ENCODE measurements at places on chromosomes 7 and 10. TPM values are rescaled to one million over a fixed set of nuclear protein-coding genes. Genes with fewer than 3 reads are reported as not detected.

MET gene
- polyA plus RNA-seq: 1.9 TPM

KCND2 gene
- polyA plus RNA-seq: not detected

- DNase-seq: no peak
Observed at GRCh38 chr10:29595636-29596225, 39.0 kb downstream of the SVIL start.

GRCh38 chr7:39084349-39084748 lies 106.6 kb downstream of the POU6F2 start:
- no peak for DNase-seq

- no peak for DNase-seq
Observed at GRCh38 chr10:59626523-59626869, 83.2 kb downstream of the SLC16A9 start.

GAD2 gene
- not detected for polyA plus RNA-seq

GRCh38 chr10:91909117-91909677 lies at the start of gene FGFBP3:
Gene FGFBP3, minus strand, starts transcription at chr10:91909486. Its CDS starts 517 bp downstream, at chr10:91908969.
- DNase-seq: no peak

DNA sequence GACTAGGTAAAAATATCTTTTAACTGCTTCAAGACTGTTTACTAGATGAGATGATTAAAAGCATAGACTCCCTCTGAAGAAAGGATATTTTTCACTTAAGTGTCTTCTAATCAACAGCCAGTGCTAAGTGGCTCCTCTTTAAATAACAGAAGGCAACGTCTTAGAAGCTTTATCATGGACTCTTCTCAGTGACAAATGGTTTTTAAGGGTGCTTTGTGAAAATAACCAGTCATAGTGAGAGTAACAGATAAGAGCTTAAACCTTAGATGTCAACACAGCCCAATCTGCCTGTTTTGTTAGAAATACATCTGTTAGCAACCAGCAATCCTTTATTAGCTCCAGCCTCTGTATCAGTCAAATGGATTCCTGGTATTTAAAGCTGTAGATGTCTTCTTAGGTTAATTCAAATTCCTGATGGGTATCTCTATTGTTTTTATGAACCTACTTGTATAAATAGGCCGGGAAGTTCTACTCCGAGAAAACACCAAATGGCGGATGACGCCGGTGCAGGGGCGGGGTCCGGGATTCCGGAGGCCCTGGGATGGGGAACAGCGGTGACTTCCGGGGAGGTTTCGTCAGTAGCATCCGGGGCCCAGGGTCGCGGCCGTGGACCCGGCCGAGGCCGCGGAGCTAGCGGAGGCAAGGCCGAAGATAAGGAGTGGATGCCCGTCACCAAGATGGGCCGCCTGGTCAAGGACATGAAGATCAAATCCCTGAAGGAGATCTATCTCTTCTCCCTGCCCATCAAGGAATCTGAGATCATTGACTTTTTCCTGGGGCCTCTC lies 285.4 kb downstream of the GPR37 start:
- no peak for DNase-seq

DNA sequence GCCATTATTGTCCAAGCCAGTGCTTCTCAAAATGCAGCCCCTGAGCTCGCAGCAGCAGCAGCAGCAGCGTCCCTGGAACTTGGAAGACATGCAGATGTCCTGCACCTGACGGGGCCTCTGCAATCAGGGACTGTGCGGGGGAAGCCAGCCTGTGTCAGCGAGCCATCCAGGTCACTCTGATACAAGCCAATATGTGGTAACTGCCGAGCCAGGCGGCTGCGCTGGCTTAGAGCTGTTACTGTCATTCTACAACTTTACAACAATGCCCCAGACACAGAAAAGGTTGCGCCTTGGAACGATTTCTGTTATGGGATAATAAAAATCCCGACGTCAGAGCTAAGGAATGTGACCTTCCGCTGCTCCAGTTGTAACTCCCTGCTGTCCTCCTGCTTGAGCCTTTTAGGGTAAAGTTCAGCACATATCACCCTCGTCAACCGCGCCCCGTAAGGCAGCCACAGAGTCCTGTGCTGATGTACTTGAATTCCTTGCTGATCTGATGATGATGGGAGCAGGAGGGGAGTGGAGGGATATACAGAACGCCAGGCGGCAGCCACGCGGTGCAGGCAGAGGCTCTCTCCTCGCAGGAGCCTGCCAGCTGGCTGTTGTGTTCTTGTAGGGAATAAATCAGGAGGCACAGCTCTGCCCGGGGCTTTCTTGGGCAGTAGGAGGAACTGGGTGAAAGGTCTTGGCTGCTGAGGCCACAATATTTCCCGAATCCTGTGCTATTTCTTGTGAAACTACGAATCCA lies 20.0 kb upstream of the CRYGN start:
- peak; percentile 85 for DNase-seq

DNA sequence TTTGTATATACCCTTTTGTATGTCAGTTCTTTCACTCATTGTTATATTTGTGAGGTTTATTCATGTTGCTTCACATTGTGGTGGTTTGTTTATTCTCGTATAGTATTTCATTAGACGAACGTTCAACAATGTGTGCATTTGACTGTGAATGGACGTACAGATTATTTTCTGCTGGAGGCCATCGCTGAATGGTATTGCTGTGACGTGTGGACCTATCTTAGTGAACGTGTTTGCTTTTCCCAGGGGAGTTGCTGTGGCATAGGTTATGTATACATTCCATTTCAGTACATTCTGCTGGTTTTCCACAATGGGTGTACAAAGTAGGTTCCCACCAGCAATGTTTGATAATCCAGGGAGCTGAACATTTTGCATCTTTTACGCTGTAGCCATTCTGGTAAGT lies 31.1 kb upstream of the PLEKHS1 start:
- DNase-seq: no peak

DNA sequence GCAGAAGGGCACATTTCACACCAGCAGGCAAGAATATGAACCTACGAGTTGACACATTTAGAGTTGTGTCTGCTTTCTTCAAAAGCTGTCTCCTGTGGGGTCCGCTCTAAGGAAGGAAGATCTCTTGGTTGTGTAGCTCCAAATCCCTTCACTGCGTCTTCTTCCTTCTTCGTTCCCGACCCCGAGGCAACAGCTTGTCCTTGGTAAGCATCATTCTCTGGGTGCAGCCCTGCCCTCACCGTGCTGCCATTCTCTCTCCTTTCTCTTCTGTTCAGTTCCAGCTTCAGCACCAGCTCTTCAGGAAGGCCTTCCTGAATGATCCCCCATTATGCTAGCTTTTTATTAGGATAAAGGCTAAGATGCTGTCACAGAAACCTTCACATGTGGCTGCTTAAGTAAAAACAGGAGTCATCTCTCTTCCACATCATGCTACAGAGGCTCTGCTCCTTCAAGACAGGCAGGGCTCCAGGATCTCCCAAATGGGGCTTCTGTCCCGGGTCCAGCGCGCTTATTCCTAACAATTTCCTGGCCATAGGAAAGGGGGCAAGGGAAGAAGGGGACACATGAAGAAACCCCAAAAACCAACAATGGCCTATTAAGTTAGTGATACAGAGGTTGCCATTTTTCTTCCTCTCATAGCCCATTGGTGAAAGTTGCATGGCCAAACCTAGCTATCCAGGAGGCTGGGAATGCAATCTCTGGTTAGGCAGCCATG lies 52.2 kb upstream of the SHH start:
- DNase-seq: no peak

DNA sequence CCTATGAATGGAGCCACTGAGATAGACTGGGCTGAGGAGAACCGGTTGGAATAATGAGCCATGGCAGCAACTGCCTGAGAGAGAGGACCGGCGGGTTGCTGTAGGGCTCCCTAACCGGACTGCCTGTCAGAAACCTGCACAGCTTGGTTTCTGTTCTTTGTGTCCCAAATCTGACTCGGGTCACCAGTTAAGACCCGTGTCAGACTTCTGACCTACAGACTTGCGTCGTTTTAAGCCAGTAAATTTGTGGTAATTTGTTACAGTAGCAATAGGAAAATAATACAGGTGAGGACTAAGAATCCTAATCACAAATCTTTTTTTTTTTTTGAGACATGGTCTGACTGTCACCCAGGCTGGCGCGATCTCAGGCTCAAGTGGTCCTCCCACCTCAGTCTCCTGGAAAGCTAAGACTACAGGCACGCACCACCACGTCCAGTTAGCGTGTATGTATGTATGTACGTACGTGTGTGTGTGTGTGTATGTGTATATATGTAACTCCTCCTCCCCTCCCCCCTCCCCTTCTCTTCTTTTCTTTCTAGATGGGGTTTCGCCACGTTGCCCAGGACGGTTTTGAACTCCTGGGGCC lies 672 bp upstream of the DDX56 start:
- no peak for DNase-seq

CALML3 gene
- polyA plus RNA-seq: 0.10 TPM

SEMA3D gene
- 9.2 TPM for polyA plus RNA-seq

UBTD1 gene
- polyA plus RNA-seq: 10.1 TPM

GRCh38 chr10:103544657-103545310 lies 51.3 kb downstream of the NEURL1 start:
- no peak for DNase-seq

CCDC172 gene
- not detected for polyA plus RNA-seq

DNA sequence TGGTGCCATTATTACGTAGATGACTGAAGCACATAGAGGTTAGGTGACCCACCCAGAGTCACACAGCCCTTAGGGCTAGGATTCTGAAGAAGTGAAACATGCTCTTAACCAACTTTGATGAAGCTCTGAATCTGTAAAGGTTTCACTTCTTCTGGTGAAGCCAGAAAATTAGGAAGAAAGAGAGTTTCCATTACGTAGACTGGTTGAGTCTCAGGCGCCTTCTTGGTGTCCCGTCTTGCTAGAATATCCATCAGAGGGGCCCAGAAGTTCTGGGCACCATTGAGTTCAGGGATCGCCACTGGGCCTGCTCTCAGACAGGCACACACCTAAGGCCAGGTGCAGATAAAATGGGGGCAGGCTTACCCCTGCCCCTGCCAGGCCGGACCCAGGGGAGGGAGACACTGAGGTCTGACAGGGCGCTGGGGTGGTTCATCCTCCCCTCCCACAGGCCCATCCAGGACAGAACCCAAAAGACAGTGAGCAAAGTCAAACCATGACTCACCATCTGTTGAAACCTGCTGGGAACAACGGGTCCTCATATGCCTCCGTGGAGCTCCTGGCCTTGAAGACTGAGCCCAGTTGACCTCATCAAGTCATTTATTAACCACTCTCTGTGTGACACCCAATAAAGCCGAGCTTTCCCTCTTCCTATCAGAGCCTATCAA lies 33.2 kb downstream of the DRGX start:
- DNase-seq: peak; percentile 48

- no peak for DNase-seq
Observed at GRCh38 chr10:113267619-113268562, 285.0 kb upstream of the HABP2 start.

VIPR2 gene
- 3.3 TPM for polyA plus RNA-seq

CARD11 gene
- polyA plus RNA-seq: 1.3 TPM

ERV3-1 gene
- 1.5 TPM for polyA plus RNA-seq

DNA sequence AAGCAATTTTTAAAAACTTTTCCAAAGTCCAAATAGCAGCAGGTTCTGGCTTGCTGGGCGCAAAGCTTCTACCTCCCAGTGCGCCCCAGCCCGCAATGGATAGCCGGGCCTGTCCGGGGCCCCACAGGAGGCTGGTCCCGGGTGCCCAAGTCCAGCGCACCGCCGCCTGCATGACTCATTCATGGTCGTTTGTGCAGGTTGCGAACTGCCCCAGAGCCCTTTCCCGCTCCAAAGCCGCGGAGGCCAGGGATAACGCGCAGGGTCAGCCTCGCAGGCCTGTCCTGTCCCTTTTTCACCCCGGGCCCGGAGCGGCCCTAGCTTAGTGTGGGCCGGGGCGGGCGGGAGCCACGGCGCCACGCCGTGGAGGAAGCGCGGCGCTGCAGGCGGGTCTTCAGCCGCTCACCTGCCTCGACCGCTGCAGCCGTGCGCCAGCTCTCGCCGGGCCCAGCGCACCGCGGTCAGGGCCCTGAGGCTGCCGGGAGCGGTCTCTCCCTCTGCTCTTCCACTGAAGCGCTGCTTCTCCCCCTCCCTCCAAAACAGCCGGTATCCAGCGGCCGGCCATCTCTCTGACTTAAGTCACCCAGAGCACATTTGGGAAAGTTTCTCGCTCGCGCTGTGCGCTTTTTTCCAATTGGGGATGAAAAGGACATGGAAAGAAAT lies 1.7 kb upstream of the EGR2 start:
- peak; percentile 82 for DNase-seq

DNA sequence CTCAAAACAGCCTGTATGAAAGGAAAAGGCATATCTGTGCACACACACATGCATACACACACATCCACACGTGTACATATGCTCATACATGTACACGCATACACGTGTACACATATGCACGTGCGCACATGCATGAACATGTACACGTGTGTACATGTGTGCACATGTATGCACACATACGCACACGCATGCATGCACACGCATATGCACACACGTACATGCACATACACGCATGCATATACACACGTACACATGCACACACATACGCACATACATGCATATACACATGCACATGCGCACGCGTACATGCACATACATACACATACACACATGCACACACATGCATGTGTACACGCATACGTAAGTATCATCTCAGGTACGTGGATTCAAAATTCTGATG lies 19.4 kb downstream of the DIP2C start:
- no peak for DNase-seq

DNA sequence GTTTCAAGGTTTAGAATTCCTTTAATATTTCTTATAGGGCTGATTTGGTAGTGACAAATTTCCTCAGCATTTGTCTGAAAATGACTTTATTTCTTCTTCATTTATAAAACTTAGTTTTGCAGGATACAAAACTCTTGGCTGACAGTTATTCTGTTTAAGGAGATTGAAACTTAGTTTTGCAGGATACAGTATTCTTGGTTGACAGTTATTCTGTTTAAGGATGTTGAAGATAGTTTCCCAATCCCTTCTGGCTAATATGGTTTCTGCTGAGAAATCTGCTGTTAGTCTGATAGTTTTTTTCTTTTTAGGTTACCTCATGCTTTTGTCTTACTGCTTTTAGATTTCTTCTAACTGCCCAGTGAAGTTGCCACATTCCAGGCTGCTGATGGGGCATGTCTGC lies 186.8 kb downstream of the ITGB1 start:
- DNase-seq: no peak

DNA sequence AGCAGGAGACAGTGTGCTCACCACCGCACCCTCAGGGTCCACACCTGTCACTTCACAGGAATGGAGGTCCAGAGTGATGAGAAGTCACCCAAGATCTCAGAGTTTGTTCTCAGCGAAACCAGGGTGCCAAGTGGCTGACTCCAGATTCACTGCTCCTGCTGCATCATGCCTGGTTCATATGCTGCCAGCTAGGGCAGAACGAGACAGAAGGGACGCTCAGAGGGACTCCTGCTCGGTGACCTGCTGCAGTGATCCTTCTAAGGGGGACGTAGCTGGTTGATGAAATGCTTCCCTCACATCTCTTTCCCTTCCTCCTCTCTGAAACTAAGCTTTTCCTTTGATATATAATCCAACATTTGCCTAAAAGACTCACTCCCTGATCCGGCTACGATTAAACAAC lies 248.5 kb downstream of the SFMBT2 start:
- no peak for DNase-seq

- no peak for DNase-seq
Observed at GRCh38 chr7:47508389-47509380, 73.2 kb downstream of the TNS3 start.

PRR15 gene
- 0.69 TPM for polyA plus RNA-seq

- no peak for DNase-seq
Observed at GRCh38 chr7:127589896-127590295, 1.7 kb downstream of the ARF5 start.

Measured in aorta (tissue), 5 donors.